ENCODE measurements at places on chromosomes 3 and 15. TPM values are rescaled to one million over a fixed set of nuclear protein-coding genes. Genes with fewer than 3 reads are reported as not detected.

TMC3 gene
- total RNA-seq, result not detected

CPLX3 gene
- total RNA-seq, result 1.7 TPM

NPAP1 gene
- not detected for total RNA-seq

C3orf22 gene
- total RNA-seq, result not detected

C3orf70 gene
- total RNA-seq, result 0.17 TPM

SPTSSB gene
- not detected for total RNA-seq

CCDC33 gene
- not detected for total RNA-seq

SCAANT1 gene
- total RNA-seq, result not detected

HIGD1A gene
- 60.0 TPM for total RNA-seq

MESP2 gene
- total RNA-seq, result not detected

USP13 gene
- total RNA-seq, result 14.0 TPM

UBE2Q2 gene
- total RNA-seq, result 38.5 TPM

SERPINI2 gene
- not detected for total RNA-seq

TGFBR2 gene
- 38.6 TPM for total RNA-seq

EXD1 gene
- total RNA-seq, result not detected

GALK2 gene
- 37.0 TPM for total RNA-seq

IDH3A gene
- 135 TPM for total RNA-seq

CEP97 gene
- total RNA-seq, result 25.6 TPM

GNAT1 gene
- not detected for total RNA-seq

FANCD2OS gene
- total RNA-seq, result not detected

CLCN2 gene
- total RNA-seq, result 6.5 TPM

IMPG2 gene
- 0.25 TPM for total RNA-seq

FBN1 gene
- total RNA-seq, result 0.59 TPM

PLA2G4F gene
- not detected for total RNA-seq

CYP1A2 gene
- total RNA-seq, result not detected

SAMMSON gene
- not detected for total RNA-seq

TLR9 gene
- 0.39 TPM for total RNA-seq

TICRR gene
- 12.9 TPM for total RNA-seq

AADACL2 gene
- total RNA-seq, result not detected

CACNA2D3 gene
- not detected for total RNA-seq

VGLL3 gene
- total RNA-seq, result not detected

NAA80 gene
- 15.7 TPM for total RNA-seq

HCN4 gene
- not detected for total RNA-seq

DNAH12 gene
- 0.05 TPM for total RNA-seq

SUSD5 gene
- not detected for total RNA-seq

MYRIP gene
- total RNA-seq, result not detected

OR5H2 gene
- not detected for total RNA-seq

IL17RE gene
- 1.9 TPM for total RNA-seq

ROBO1 gene
- 0.05 TPM for total RNA-seq

CACNA1D gene
- 0.26 TPM for total RNA-seq

CTXN2 gene
- total RNA-seq, result not detected

SH3BP5 gene
- total RNA-seq, result 165 TPM

CFAP100 gene
- not detected for total RNA-seq

PLSCR5 gene
- total RNA-seq, result not detected

RARB gene
- total RNA-seq, result not detected

SAMD7 gene
- not detected for total RNA-seq

PIAS1 gene
- total RNA-seq, result 50.4 TPM

CKMT1B gene
- total RNA-seq, result not detected

CLDN16 gene
- total RNA-seq, result not detected

WDR93 gene
- total RNA-seq, result not detected

MKRN3 gene
- total RNA-seq, result 1.3 TPM

ITPKA gene
- total RNA-seq, result 0.22 TPM

RTP1 gene
- not detected for total RNA-seq

DNASE1L3 gene
- not detected for total RNA-seq
